CD4-positive, alpha-beta T cell treated with Interleukin-17A for 4 hours (primary cell): ENCODE measurements at places on chromosomes 2 and 18.

GRCh38 chr2:58895857-58896256 is 654.7 kb upstream of the FANCL start:
- DNase-seq, result no peak

DNA sequence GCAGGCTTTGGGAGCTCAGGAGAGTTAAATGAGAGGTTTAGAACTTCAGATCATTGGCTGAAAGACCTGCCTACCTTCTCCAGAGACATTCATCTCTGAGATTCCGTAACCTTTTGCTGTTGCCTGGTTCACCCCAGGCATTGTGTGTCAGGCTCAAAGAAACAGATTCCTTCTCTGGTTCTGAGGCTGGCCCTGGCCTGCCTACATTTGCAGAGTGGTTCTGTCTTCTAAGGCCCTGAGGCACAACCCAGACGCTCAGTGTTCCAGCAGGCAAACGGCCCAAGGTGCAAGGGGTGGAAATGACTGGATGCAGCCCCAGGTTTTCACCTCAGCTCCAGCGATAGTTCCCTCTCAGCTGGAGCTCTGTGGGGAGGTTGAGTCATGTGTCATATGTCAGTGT is 48.3 kb downstream of the MYO3B start:
- no peak for DNase-seq

DNA sequence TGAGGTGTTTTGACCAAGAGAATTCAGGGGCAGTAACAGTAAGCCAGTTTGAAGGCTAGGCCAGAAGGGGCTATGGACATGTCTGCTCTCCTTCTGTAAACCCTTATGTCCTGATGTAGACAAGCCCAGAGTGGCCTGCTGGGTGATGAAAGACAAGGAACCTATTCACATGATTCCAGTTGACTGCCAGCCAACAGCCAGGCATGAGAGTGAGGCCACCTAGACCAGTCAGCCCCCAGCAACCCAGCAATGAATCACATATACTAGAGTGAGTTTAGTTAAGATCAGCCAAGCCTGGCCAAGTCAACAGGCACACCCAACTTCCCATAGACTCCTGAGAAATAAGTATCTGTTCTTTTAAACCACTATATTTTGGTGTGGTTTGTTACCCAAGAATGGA is 1889.7 kb upstream of the CELF4 start:
- no peak for DNase-seq

DNA sequence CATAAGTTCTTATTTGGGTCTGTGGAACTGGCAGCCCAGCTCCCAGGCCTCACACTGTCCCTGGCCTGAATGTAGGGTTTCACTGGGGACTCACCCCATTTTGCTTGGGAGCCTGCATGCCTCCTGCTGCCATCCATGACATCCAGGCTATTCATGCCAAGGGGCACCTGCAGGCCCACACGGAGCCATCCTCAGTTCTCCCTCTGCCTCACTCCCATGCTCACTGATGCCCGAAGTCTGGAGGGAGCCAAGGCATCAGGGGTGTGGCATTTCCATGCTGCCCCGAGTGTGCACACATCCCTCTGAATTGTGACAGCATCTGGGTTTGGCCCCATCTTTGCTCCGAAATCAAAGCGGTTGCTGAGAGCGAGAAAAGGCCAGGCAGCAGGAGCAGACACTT is 67.4 kb upstream of the ZNF804A start:
- no peak for DNase-seq

GRCh38 chr2:200515155-200515554 is 5.3 kb upstream of the KCTD18 start:
- no peak for DNase-seq

GRCh38 chr2:155145758-155146229 is 447.3 kb downstream of the KCNJ3 start:
- no peak for DNase-seq

- DNase-seq, result no peak
These were observed 78.9 kb upstream of the ZSWIM2 start for GRCh38 chr2:186927867-186928191.

GRCh38 chr18:72849671-72850070 is 18.1 kb downstream of the NETO1 start:
- no peak for DNase-seq

DNA sequence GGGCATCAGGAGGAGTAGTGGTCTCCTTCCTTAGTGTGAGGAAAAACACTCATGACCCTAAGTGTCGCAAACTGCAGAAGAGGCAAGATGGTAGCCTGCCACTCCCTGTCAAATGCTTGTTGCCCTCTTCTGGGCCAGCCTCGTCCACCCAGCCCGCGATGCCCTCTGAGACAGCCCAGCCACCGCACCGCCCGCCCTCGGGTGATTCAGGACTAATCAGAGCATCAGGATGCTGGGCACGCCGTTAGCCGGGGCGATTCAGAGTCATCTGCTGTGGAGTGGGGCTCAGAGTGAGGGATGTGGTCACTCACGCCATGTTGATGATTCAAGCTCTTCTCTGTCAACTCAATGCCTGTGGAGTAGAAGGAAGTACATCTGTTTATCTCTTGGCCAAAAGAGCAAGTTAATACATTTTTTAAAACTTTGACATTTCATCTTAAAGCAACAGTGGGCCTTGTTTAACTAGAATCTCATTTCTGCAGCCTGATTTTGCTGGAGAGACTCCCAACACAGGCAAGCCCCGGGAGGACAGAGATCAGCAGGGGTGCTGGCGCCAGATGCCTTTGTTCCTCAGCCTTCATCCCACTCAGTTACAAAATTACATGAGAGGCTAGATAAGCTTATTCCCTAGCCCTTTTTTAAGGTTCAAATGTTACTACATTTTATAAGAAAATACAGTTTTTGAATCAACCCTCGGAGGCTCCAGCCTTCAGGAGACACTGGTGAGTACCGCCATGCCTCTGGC is 79.0 kb downstream of the TMEM18 start:
- DNase-seq, result no peak

- no peak for DNase-seq
These were observed 56.0 kb upstream of the FZD7 start for GRCh38 chr2:201977651-201978050.

DNA sequence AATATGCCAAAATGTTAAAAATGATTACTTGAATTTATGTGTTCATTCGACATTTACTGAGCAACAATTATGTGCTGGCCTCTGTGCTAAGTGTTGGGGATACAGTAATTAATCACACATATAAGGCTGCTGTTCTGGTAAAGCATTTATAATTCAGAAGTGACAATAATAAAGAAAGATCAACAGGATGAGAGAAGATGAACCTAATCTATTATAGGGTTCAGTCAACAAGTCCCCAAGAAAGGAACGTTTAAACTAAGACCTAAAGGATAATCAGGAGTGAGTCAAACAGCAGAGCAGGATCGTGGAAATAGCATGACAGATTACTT is 60.1 kb upstream of the COX7A2L start:
- no peak for DNase-seq

DNA sequence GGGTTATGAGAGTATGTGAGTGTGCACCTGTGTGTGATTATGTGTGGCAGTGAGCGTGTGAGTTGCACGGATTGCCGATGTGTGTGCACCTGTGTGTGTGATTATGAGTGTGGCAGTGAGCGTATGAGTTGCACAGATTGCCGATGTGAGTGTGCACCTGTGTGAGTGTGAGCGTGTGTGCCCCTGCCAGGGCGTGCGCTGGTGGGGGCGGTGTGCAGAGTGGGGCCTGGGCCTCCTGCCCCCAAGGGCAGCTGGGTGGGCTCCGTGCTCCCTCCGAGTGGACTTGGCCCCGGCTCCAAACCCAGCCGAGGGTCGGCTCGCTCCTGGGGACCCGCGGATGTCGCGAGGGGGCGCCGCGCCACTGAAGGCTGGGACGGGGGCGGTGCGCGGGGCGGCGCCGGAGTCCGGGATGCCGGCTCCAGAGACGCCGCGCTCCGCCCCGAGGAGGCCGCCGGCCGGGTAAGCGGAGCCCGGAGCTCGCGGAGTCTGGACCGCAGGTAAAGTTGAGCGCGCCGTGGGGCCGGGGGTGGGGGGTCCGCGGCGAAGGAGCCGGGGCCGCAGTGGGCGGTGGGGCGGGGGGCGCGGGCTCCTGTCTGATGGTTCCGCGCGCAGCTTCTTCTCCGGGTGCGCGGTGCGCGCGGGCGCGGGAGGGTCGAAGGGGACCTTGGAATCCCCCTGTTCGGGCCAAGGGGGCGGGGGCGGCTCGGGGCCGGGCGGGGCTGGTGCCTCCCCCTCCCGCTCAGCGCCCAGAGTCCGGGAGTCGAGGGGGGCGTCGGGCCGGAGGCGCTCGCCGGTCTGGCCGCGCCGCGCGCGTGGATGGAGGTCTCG is at the start of gene KCNG2:
TSS of gene KCNG2 (plus strand) at position 421 of the 828 bp plus-strand sequence. CDS start 65,730 bp downstream, outside the sequence.
- DNase-seq, result peak; percentile 34

DNA sequence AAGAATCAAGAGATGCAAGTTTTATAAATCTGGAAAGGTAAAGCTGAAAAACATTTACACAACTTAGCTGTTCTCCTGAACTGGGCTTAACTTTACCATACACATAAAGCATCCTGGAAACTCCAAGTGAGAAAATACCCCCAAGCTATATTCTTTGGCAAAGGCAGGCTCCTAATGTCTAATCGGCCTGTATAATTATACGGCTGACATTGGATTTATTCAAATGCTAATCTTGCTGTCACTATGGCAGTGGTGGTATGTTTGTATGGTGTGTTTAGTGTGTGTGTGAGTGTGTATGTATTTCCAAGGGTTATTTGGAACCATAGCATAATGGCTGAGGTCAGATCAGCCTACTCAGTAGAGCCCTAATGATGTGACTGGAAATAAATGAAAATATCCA is 1031.8 kb upstream of the ZEB2 start:
- DNase-seq, result no peak

GRCh38 chr2:221439761-221440479 is 132.2 kb downstream of the EPHA4 start:
- DNase-seq, result no peak

GRCh38 chr2:55914786-55915185 is 8.8 kb downstream of the EFEMP1 start:
- no peak for DNase-seq

- no peak for DNase-seq
These were observed 1044.5 kb upstream of the POU3F3 start for GRCh38 chr2:103809415-103809814.

- peak; percentile 40 for DNase-seq
These were observed 79.6 kb downstream of the LBH start for GRCh38 chr2:30310955-30311354.

- no peak for DNase-seq
These were observed 574.1 kb upstream of the ID2 start for GRCh38 chr2:8107621-8108378.

DNA sequence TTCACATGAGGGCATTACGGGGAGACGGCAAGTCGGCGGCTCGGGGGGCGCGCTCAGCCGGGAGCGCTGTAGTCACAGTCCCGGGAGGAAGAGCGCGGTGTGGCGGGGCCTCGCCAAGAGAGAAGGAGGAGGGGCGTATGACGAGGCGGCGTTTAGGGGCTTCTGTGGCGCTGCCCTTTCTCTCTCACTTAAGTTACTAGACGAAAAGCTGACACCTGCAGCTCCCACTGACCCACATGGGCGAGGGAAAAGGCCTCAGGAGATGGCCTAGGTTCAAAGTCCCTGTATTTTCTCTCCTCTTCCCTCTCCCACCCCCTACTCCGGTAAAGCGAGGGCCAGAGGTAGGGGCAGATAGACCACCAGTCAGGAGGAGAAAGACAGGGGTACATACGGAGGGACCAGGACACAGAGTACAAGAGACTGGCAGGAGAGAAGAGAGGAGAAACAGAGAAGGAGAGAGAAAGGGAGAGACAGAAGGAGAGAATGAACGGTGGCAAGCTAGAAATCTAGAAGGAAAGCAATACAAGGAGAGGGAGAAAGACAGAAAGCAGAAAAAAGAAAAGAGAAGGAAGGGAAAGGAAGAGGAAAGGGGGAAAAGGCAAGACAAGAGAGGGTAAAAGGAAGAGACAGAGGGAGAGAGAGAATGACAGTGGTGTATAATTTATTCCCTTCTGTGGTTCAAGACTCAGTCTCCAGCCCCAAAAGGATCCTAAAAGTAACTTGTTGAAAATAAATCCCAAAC is 3.8 kb downstream of the SIX2 start:
- DNase-seq, result no peak

GRCh38 chr2:56812432-56812831 is 628.6 kb downstream of the CCDC85A start:
- DNase-seq, result no peak

- no peak for DNase-seq
These were observed 84.7 kb upstream of the PKDCC start for GRCh38 chr2:41962922-41963622.

DNA sequence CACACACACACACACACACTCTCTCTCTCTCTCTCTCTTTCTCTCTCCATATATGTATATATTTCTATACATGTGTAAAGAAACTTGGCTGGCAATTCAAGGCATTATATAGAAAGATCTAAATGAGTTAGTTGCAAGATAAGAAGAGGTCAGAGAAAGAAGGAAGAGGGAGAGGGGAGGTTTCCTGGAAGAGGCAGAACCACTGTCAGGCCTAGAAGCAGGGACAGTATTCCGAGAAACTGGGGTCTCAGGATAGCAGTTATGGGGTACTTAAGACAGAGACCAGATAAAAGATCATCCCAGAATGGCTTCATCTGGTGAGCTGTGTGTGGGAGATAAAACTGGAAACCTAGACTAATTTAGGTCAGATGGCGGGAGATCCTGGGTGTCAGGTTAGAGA is 180.8 kb downstream of the CAMKMT start:
- DNase-seq, result no peak

DNA sequence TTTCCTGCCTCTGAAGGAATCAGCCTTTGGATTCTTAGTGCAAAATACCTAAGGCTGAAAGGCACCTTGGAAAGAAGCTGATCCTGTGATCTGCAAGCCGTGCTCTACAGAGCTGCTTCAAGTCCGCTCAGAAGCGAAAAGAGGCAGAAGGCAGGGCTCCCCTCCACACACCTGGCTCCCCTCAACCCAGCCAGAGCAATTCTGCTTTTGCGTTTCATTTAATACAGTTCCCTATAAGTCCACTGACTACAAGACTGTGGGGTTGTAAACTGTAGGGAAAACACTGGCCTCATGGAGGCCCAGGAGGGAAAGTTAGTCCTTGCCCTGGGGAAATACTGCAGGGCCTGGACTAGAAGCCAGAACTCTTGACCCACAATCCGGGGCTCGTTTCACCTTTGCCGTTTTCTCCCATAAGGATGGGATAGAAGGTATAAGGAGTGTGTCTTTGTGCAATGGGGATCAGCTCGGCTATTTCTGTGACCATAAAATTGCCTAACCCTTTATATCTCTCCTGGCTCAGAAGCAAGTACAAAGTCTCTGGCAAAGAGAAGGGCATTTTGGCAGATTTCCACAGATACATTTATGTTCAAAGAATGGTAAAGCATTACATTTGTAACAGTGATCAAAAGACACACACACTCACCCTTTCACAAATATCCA is 95.8 kb upstream of the TEX51 start:
- DNase-seq, result no peak

- no peak for DNase-seq
These were observed 9.8 kb downstream of the TBR1 start for GRCh38 chr2:161425728-161426454.

DNA sequence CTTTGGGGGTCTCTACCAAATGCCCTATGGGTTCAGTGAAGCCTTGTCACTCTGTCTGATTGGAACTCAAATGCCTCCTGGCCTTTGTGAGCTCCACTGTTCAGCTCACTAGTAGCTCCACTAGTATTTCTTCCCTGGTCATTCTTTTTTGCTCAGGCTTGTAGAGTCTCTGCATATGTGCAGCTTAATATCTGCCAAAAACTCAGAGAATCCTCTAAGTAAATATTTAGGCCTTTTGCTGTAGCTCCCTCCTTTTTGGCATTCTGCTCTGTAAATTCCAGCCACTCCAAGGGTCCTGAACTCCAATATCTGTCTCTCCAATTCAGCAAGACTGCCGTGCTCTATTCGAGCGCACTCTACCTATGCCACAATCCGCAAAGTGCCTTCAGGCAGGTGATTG is 146.5 kb downstream of the MAIP1 start:
- DNase-seq, result no peak

GRCh38 chr2:177076636-177077179 is 135.9 kb upstream of the HNRNPA3 start:
- no peak for DNase-seq

- DNase-seq, result no peak
These were observed 47.5 kb upstream of the PXDN start for GRCh38 chr2:1791685-1792435.
